Stimulated activated CD8-positive, alpha-beta memory T cell treated with anti-CD3 and anti-CD28 coated beads, Interleukin-7, amount 100 ng/mL, for 1 hour (primary cell): ENCODE measurements at places on chromosomes 5 and 9.

GRCh38 chr5:76204713-76205112 lies 121.5 kb downstream of the SV2C start:
- no peak for DNase-seq

DNA sequence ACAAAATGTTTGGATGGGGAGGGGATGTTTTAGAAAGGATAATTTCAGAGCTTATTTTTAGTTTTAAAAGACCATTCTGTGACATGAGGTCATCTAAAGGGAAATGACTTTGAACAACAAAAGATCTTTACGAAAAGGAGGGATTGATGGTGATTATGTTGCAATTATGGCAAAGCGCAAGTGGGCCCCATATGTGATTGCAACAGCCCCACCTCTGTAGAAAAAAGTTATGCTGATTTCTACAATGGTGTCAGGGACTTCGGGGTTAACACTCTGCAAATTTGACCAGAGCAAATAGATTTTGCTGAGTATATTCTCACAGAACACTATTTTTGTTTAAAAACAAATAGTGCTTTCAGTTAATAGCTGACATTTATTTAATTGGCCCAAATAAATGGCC lies 312.8 kb downstream of the NSG2 start:
- no peak for DNase-seq

DNA sequence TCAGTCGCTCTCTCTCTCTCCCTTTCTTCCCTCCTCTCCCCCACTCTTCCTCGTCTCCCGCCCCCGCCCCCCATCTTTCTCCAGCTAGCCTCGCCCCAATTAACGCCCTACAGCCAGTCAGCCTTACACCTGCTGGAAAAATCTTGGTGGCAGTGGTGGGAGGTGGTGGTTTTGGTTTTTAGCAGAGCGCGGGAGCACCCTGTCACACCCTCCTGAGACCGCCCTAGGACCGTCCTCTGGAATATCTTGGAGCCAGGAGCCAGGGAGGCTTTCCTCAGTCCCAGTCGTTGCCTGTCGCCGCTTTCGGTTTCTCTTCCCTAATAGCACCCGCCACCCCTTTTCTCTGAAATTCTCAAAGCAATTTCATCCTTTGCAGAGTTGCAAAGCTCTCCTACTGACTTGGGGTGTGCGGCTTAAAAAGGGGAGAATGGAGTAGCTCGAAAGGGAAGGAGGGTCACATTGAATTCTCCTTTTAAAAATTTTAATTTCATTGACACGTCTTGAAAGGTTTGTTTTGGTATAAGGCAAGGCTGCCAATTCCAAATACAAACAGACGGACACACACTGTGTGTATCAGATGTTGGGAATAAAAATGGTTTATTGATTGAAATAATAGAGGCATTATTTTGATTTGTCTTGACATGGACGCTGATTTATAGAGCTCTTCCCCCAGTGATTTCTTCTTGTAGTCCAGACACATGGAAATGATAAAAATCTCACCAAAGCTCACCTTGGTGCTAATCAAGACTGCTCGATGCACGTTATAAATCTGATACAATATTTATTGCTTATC lies 301.3 kb downstream of the PARP8 start:
- no peak for DNase-seq

- DNase-seq: no peak
Observed at GRCh38 chr5:152170350-152170749, 234.7 kb downstream of the NMUR2 start.

GRCh38 chr9:138051586-138052321 lies 174.2 kb downstream of the CACNA1B start:
- DNase-seq: no peak

DNA sequence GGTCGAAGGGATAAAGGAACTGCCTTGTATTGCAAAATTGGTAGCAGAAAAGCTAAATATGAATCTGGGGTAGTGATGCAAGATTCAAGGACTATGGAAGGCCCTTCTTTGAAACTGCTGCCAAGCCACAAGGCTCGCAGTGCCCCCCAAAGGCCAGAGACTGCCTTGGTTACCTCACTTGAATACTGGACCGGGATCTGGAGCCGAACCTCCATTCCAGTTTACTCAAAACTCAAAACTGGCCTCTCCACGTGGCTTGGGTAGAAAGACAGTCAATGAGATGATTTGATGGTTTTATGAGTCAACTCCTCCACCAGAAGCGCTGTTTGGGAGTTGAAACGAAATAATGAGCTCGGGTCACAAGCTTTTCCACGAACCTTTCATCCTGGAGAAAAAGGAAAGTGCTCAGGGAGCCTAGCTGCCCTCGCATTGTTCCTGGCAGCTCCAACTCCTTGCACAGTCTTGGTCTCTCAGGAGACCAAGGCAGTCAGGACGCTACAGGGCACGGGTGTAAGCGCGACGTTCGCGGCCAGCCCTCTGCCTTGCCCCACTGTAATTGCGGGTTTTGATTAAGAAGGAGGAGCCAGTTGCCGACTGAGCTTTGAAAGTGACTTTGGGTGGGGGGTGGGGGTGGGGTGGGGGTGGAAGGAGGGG lies 2.8 kb downstream of the ST8SIA4 start:
- DNase-seq: no peak

DNA sequence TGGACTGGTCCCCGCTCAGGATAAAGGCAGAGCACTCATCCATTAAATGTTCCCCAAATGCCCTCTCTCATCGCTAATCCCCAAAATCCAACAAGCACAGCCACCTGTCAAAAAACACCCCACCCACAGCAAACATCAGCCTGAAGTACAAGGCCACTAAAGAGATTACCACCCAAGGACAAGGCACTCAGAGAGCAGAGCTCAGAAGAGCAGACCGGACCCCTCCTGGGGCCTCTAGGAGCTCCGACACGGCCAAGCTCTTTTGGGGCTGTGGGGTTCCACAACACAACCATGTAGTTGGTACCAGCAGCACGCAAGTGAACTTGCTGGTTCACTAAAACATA lies 9.8 kb downstream of the VDAC1 start:
- no peak for DNase-seq

DNA sequence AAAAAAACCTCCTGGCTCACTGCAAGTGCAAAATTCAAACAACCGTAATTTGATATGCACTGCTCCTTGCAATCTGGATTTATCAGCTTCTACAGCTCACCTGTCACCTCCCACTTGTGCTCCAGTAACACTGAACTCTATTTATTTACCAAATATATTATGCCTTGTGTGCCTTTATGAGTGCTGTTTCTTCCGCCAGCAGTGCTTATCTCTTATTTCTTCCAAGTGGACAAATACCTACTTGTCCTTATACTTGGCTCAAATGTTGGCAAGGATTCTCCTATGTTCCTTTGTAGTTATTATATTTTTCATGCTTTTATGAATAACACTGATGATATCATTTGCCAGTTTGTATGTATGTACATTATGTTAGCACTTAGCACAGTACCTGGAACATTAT lies 145.7 kb upstream of the ARRDC3 start:
- no peak for DNase-seq

DNA sequence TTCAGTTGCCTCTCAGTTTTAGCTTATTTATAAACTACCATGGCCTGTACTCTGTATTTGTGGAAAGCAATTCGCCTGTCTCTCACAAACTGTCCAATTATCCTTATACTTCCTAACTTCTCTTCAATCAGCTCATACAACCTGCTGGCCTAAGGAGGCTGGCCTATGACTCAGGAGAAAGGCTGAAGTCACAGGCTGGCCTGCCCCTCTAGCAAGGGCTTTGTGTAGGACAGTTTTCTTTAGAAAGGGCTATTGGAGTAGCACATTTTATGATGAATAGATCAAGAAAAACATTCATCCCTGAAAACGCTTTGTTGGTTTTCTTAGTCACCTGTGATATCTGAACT lies 988.7 kb upstream of the ARRDC3 start:
- DNase-seq: no peak

DNA sequence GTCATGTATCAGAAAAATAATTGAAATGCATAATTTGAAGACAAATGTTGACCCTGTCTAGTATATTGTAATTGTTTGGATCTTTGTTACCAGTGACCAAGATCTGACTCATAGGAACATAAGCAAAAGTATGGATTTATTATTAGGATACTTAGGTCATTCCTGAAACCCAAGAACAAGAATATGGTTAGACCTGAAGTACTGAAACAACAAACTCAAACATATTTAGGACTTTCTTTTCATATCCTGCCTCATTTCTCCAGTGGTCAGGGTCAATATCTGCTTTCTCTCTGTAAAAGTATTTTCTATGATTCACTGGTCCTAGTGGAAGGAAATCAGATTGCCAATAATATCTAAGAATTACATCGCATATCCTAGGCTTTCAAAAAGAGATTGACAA lies 1937.1 kb upstream of the WWC1 start:
- no peak for DNase-seq

GRCh38 chr5:149063017-149063687 lies at the start of gene SH3TC2:
Gene SH3TC2 (minus strand): TSS chr5:149063062. CDS start chr5:149063022, 40 bp downstream.
- no peak for DNase-seq

GRCh38 chr9:91073049-91073810 lies 271.6 kb downstream of the SYK start:
- no peak for DNase-seq

- no peak for DNase-seq
Observed at GRCh38 chr5:665956-666711, 27.0 kb downstream of the TPPP start.

DNA sequence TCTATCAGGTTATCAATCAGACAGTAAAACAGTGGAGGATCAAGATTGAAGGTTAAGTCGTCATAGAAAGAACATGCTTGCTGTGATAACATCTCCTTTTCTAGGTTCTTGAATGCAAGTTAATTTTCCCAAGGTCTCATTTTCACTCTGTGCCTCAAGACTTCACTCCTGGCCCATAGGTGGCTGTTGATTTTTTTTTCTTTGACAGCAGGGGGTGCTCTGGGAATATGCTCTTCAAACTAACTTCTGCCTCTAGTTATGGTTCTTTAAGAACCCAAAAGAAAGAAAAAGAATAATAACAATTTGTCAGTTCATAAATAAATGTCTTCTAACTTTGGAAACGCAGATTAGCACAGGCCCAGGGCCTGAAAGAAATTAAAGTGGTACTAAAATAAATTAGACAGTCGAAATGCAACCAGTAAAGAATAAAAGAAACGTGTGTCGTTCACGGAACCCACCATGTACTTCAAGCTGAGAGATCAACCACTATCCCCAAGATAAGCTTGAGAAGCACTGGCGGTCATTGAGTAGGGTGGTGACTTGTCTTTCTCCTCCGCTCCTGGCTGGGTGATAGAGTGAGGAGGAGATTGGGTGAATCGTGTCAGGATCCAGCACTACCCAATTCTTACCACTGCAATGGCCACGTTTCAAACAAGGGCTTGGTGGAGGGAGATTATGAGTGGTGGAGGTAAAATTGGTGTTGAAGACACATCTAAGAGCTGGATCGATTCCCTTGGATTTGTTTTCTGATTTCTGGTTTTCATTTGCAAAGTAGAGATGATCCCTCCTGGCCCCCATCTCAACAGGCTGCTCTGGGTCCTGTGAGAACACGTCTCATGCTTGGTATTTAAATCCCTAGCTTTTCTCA lies 93.4 kb upstream of the IRX4 start:
- no peak for DNase-seq
